ENCODE measurements at places on chromosomes 4 and X.

DNA sequence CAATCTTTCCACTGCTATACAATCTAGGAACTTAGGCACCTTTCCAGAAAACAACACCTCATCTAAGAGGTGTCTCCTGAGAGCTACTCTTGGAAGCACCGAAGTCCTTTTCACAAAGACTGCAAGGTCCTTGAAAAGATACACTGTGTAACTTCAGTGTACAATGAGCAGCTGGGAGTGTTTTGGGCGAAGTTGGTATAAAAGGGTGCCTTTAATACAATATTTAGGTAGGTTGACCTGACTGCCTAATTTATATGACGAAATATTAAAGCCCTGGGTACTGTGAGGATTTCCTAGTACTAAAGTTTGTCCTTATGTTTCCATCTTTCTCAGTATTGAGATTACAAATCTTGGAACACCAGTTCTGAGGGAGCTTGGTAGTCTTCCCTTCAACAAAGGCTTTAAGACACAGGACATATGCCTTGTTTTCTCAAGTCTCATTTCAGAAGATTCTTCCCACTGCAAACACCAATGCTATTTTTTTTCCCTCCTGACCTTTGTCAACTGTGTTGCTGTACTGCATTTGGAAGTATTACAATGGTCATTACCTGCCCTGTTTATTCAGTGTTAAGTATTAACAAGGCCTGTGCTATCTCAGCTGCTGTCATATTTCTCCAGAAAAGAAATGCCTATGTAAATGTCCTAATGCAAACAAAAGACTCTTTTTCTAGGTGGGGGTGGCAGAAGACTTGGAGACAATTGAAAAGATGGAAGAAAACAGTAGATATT, 134.2 kb downstream of the MAML3 start:
- DNase-seq: no peak

DNA sequence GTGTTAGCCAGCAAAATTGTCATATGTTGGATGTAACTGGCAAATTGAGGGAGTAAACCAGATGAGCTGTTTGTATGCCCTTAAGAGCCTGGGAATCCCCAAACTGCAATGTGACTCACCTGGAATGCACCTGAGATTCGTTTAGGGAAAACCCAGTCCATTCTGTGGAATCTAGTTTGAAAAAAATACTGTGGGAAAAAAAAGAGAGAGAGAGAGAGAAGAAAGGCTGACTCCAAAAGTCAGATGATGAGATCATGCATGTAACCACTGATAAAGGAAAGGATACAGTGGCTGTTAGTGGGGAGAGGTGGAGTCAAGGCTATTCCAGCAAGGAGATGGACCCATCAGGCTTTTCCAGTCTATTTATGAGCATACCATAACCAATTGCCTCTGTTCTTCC, 48.5 kb downstream of the SLC9A7 start:
- no peak for DNase-seq

DNA sequence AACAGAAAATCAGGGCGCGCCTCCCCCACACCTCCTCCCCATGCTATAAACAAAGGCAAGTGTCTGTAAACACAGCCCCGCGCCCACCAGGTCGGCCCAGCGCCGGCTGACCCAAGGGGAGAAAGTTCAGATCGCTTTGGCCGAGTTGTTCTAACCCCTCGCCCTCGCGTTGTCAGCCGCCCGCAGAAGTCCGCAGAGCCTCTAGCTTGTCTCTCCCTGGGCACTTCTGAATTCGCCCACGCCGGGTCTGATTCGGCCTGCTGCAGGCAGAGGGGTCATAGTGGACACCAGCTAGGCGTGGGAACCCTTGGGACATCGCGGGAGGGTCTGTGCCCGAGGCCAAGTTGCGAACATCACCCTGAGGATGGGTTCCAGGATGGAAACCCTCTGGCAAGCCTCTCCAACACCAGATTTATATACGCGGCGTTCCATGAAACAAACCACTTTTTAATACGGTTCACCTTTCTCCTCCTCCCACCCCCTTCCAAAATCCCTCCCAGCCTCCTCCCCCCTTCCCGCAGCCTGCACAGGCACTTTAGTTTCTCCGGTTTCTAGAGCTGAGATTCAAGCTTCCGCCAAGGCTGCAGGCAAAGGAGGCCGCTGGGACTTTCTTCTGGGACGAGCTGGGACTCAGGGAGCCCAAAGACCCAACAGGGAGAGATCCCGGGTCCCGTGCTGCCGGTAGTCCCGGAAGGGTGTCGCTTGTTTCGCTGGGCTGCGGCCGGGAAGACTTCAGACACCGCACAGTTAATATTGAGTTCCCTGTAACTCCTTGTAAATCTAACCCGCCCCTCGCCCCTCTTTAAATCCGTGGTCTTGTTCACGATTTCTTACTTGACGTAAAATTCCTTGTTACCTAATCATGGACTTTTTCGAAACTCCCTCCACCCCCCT, 4.7 kb downstream of the HAND2 start:
- no peak for DNase-seq

DNA sequence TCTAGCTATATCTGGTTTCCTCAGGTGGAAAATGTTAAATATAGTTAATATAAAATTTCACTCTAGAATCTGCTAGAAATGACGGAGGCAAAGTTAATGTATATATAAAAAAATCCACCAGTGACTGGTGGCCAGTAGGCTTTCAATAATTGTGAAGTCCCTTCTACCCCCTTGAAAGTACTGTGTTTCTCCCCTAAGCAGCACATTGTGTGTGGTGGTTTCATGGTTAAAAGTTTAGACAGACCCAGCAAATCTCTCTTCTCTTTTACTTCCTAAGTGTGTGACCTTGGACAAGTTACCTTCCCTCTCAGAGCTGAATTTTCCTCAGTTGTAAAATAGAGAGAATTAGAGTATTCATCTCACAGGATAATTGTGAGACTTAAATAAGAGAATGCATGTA, 600 bp upstream of the HEPH start:
- DNase-seq: no peak

GRCh38 chr4:26885912-26886274, 25.3 kb downstream of the STIM2 start:
- DNase-seq: peak; percentile 92

DNA sequence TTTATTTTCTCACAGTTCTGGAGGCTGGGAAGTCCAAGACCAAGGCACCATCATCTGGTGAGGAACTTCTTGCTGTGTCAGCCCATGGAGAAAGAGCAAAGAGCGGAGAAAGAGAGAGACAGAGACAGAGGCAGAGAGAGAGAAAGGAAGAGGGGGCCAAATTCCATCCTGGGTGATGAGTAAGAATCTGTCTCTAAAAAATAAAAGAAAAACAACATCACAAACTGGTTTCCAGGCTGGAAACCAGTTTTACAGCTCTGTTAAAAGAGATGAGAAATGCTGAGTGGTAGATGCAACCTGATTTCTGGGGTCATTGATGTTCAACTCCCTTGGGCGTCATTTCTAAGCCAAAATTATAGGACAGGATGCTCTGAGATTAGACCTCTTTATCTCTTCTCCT, 72.9 kb downstream of the SHOX start:
- no peak for DNase-seq

DNA sequence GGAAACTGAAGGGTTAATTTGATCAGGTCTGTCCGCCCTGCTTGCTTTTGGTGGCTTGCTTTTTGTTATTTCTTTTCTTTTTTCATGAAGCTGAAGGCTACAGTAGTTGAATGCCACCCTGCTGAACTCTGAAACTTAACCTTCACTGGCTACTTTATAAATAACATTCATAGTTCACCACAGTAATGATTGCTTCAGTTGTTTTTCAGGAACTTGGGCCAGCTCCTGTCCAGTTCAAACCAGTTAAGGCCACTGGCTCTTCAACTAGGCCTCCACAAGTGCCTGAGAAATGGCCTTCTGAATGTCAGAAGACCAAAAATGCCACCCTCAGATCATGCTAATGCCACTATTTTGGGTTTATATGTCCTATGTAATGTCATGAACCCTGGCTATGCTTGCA, 7.7 kb upstream of the ASB9 start:
- no peak for DNase-seq

- no peak for DNase-seq
Measured at GRCh38 chr4:173091362-173091761, 77.2 kb upstream of the GALNT7 start.

DNA sequence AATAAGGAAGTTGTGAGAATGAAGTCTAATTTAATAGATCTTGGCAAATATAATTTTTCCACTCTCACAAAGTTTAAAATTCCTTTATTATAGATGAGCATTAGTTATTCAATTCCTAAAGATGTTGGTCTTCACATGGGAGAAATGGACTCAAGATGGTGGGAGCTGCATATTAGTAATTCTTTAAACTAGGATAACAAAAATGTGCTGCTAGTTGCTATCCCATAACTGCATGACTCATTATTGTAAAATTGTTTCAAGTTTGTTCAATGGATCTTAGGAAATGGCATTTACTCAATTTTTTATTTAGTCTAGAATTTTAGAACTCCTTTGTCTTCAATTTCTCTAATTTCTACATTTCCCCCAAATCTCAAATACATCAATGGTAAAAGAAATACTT, 155.8 kb downstream of the ATP10D start:
- no peak for DNase-seq

DNA sequence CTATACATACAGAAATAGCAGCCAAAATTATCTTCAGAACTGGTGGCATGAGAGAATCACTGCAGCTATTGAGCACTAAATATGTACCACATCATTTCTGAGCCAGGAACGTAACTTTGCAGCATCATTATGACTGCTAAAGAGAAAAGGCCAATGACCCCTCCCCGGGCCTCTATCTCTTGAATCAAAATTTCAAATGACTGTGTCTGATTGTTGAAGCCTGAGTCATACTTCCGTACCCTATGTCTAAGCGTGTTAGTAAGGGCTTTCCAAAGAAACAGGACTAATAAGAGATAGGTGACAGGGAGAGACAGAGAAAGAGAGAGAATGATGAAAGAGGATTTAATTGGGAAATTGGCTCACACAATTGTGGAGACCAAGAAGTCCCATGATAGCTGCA, 445.5 kb upstream of the SPANXN1 start:
- DNase-seq: no peak

DNA sequence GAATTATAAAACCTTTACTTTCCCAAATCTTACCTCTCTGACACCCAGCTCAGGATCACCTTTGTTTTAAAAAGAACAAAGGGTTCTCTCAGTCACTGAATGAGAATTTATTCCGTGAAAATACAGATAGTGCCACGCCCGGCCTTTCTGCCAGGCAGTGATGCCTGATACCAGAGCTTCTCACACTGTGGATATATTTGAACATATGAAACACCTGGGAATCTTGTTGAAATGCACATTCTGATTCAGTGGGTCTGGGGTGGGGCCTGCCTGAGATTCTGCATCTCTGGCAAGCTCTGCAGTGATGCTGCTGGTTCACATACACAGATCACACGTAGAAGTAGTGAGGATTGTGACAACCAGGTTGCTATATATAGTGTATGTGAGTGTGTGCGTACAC, 46.0 kb downstream of the ELOVL6 start:
- DNase-seq: no peak

- DNase-seq: no peak
Measured at GRCh38 chr4:149884046-149884445, 68.4 kb upstream of the IQCM start.

DNA sequence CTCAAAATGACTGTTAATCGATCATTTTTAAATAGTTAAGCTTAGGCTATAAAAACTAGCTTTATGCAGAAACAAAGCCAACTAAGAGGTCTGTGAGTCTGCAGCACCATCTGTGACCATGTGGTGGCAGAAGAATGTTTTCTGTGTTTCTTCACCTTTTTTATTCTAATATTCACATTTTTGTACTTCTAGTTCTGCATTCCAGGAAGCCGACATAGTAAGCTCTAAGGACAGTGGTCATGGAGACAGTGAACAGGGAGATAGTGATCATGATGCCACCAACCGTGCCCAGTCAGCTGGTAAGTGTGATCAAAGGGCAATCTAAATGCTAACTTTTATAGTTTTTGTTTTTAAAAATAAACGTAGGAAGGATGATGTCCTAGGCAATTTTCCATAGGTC, 5.6 kb downstream of the PCDH10 start:
- DNase-seq: no peak

DNA sequence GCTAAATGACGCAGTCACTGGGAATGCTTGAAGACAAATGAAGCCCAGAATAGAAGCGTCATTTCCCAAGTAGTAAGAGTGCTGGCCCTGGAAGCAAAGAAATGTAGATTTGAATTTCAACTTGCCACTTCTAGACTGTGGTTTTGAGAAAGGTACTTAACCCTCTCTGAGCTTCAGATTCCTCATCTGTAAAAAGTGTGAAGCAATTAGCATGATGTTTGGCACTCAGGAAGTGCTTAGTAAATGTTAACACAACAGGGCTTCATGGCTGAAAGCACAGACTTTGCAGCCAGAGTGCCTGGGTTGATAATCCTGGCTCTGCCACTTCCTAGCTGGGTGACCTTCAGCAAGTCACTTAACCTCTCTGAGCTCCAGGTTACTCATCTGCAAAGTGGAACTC, 147.4 kb upstream of the RPS6KA3 start:
- no peak for DNase-seq

DNA sequence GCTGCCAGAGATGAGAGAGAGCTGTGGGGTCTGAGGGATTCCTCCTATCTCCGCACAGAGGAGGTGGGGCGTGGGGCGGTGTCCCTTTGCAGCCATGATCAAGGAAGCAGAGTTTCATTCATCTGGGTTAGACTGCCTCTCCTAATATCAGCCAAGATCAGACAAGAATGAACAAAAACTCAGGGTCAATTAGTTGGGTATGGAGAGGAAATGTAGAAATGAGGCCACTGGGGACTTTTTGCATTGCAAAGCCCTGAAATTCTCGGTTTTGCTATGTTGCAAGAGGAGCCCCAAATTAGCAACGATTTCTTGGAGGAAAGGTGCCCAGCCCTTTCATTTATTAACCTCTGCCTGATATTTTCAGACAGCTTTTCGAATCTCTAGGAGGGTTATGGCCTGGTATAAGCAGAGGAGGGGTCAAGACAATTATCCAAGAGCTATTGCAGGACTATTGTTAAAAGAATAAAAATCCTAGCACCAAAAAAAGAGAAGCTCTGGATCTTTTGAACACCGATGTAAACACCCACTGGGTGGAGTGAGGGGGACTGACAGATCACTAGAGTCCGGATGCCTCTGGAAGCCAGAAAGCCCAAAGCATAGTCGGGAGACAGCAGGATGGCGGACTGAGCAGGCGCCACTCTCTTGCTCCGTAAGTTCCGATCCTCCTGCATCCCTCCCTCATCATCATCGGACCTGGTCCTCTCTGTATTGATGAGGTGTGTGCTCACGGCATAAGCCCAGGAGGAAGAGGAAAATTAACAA, 34.4 kb upstream of the ACSL1 start:
- DNase-seq: peak; percentile 77

GRCh38 chr4:71095545-71095944, 102.1 kb downstream of the DCK start:
- DNase-seq: no peak

- DNase-seq: no peak
Measured at GRCh38 chrX:153802513-153803045, 8.1 kb downstream of the SSR4 start.

- DNase-seq: peak; percentile 39
Measured at GRCh38 chr4:107183155-107183774, 147.2 kb upstream of the DKK2 start.

DNA sequence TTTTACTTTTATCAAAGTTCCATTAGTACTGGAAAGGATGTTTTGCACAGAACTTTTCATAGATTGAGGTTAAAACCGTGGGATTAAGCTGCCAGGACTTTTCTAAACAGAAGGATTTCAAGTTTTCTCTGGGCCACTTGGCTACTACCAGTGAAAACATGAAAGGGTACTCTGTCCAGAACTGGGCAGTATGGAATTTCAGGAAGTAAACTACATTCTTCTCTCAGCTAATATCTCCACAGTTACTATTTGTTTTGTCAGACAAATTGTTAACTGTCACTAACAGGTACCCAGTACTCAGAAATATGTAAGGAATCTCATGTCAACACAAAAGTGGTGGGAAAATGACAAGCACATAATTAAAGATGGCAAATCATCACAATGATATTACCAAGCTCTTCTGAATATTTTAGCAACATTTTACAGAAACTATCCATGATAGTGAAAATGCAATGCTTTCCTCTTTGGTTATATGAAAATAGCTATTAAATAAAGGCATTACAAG, 454.4 kb downstream of the C4orf33 start:
- no peak for DNase-seq

All from CD14-positive monocyte (primary cell).